IPS DF 6.9 (cell line): ENCODE measurements at places on chromosomes 1 and 21.

DNA sequence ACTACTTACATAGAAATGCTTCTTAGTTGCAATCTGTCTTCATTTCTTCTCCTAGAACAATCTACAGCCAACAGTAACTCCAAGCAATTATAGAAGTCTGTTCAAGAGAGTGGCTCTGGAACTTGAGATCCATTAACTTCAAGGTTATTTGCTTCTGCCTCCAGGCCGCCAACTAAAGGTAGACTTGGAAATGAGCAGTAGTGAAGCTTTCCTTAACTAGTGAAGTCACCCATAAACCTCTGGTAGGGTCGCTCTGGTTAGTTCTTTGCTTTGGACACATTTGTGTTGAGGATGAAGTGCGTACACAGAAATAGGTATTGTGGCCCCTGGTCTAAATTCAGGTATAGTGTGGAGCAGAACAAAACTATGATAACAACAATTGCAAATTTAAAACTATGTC is 809.9 kb upstream of the RGS18 start:
- no peak overlapping the region for H3K27ac ChIP-seq
- no peak for DNase-seq
- no peak overlapping the region for H3K4me3 ChIP-seq
- no peaks in the 10 kb centered on the region for H3K27me3 ChIP-seq

- no peaks in the 10 kb centered on the region for H3K4me1 ChIP-seq
- H3K4me3 ChIP-seq, result no peak overlapping the region
- DNase-seq, result no peak
- no peaks in the 10 kb centered on the region for H3K27me3 ChIP-seq
Observed at GRCh38 chr1:212655668-212656440, 43.8 kb downstream of the BATF3 start.

DNA sequence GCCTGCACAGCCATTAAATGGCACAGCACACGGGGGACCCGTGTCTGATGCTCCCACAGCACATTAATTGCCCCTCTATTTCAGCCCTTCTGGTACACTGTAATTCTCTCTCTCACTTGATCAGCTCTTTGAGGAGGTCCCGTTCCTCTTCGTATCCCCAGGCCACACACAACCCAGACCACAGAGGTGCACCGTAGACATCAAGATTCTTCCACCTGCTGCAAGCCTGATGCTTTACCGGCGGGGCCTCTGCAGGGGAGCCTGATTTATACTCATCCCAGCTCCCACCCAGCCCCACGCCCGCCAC is 759 bp downstream of the SMYD3 start:
- no peaks in the 10 kb centered on the region; the same call in 1 of the 2 replicates for H3K36me3 ChIP-seq
- peak overlapping the region; percentile 88; the same call in 1 of the 2 replicates for H3K4me3 ChIP-seq
- no peak for DNase-seq
- H3K27ac ChIP-seq, result no peak overlapping the region
- H3K4me1 ChIP-seq, result no peaks in the 10 kb centered on the region
- H3K27me3 ChIP-seq, result no peaks in the 10 kb centered on the region

GRCh38 chr1:31952825-31953220 is 14.7 kb upstream of the PTP4A2 start:
- no peak overlapping the region for H3K27ac ChIP-seq
- H3K4me3 ChIP-seq, result no peak overlapping the region
- DNase-seq, result no peak
- H3K36me3 ChIP-seq, result no peaks in the 10 kb centered on the region
- H3K4me1 ChIP-seq, result no peaks in the 10 kb centered on the region

- DNase-seq, result no peak
- no peak overlapping the region for H3K4me3 ChIP-seq
- no peaks in the 10 kb centered on the region for H3K27me3 ChIP-seq
- no peak overlapping the region for H3K27ac ChIP-seq
- no peaks in the 10 kb centered on the region for H3K36me3 ChIP-seq
Observed at GRCh38 chr1:96145492-96145891, 576.1 kb upstream of the PTBP2 start.

DNA sequence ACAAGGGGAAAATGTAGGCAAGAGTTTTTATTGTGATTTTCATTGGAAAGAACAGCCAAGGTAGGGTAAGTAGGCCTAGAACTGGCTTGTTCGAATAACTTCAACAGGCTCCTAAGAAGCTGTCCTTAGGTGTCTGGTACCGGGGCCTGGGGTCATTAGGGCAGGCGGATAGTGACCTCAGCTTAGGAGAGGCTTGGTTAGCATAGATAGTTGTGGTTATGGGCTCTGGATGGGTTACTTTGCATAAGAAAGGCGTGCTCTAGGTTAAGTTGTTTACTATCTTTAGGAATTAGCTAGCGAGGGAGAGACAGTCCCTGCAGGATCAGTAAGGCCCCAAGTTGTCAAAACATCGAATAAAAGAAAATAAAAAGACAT is 20.7 kb upstream of the HPCAL4 start:
- H3K27me3 ChIP-seq, result peaks cover 75% of the 10 kb centered on the region
- no peak overlapping the region for H3K4me3 ChIP-seq
- no peaks in the 10 kb centered on the region for H3K36me3 ChIP-seq
- H3K4me1 ChIP-seq, result no peaks in the 10 kb centered on the region

- H3K27ac ChIP-seq, result no peak overlapping the region
- no peak for DNase-seq
- H3K27me3 ChIP-seq, result no peaks in the 10 kb centered on the region
- no peak overlapping the region for H3K4me3 ChIP-seq
Observed at GRCh38 chr1:10624256-10625050, 149.7 kb downstream of the PEX14 start.

GRCh38 chr1:116357487-116357886 is 15.6 kb upstream of the ATP1A1 start:
- no peak for DNase-seq
- H3K27me3 ChIP-seq, result no peaks in the 10 kb centered on the region
- H3K4me1 ChIP-seq, result peaks cover 2% of the 10 kb centered on the region; the same call in 1 of the 2 replicates
- no peak overlapping the region for H3K27ac ChIP-seq
- no peaks in the 10 kb centered on the region for H3K36me3 ChIP-seq

- no peak overlapping the region for H3K27ac ChIP-seq
- H3K4me1 ChIP-seq, result no peaks in the 10 kb centered on the region; the same call in 1 of the 2 replicates
- H3K27me3 ChIP-seq, result no peaks in the 10 kb centered on the region
- no peak overlapping the region for H3K4me3 ChIP-seq
- no peaks in the 10 kb centered on the region for H3K36me3 ChIP-seq
Observed at GRCh38 chr1:44688760-44689446, 14.4 kb downstream of the ARMH1 start.
